Stimulated activated naive B cell treated with anti-CD40 and anti-IgM and Interleukin-4, amounts not matched to agents 10 μg/mL and 1 μg/mL and 100 μg/mL, for 72 hours (primary cell): ENCODE measurements at places on chromosomes 12 and 14.

DNA sequence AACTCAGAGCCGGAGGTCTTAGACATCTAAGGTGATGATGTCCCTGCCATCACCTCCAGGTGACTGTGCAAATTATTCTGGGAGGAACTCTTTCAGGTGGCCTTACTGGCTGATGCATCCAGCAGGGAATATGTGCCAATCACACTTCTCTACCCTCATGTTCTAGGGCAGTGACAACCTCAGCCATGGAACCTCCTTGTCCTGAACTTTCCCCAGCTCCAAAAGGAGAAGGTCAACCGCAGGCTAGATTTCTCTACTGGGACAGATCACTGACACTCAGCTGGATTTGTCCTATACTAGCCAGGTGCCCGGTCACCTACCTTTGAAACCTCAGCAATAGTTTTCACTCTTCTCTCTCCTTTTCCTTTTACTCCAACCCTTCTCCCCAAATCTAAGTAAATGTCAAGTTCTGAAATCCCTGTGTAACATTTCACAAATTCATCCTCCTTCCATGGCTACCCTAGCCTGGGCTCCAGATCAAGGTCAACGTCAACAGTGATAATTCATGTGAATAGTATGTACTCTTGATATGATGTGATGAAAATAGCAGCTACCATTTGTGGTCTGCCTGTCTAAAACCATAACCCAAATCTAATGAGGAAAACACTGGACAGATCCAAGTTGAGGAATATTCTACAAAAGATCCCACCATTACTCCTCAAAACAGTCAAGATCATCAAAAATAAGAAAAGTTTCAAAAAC lies 115.0 kb upstream of the EGLN3 start:
- no peak for DNase-seq

GRCh38 chr14:99628887-99629618 lies 15.9 kb upstream of the HHIPL1 start:
- DNase-seq = peak; percentile 48

GRCh38 chr12:58489394-58489793 lies 430.9 kb downstream of the LRIG3 start:
- no peak for DNase-seq

DNA sequence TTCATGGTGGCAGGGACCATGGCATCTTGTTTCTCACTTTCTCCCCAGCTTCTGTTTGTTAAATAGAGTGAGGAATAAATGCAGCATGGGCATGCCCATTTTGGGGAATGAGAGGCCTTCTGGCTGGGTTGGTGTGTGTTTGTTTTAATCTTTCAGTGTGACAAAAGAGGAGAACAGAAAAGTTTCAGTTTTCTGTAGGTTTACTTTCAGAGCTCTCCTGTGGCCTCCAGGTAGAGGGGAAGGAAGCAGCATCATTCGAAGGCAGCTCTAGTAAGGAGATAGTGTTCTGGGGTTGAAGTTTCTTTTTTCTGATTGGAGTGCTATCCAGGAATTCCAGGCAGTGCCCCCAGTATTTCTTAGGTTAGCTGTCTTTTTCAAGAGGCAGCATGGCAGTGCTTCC lies 15.3 kb downstream of the MSRB3 start:
- DNase-seq = no peak

GRCh38 chr12:71465796-71466195 lies 26.2 kb downstream of the LGR5 start:
- no peak for DNase-seq

- no peak for DNase-seq
Observed at GRCh38 chr12:92690601-92691000, 12.2 kb upstream of the PLEKHG7 start.

- DNase-seq = no peak
Observed at GRCh38 chr14:63840981-63841380, 11.8 kb upstream of the SYNE2 start.

GRCh38 chr12:94963649-94964048 lies 39.8 kb downstream of the NDUFA12 start:
- DNase-seq = no peak

DNA sequence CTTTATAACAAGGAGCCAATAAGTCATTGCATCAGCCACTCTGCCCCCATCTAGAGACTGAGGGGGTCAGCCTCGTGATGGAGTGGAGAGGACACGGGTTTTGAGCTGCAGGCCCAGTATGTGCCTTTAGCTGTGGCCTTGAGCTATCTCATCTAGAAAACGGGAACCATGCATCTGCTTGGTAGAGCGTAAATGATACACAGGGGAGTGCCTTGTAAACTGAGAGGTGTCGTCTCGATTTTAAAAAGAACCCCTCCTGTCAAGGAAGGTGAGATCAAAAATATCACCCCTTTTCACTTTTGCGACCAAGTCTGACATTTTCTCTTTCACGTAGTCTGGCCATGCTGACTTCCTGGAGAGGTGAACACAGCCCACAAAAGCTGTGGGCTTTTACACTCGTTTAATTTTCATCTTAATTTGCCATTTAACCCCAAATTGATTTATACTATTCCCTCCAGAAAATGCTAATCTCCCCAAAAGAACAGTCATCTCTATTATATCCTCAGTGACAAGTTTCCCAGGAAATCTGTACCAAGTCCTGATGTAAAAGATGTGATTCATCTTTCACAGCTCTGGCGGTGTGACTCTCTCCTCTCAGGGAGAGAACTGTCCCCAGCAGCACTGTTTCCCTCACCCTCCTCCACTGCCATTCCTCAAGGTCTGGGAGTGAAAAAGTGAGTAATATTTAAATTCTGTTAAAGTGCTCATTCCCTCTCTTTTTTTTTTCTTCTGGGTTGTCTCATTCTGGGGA lies 30.6 kb downstream of the VCPKMT start:
- DNase-seq = peak; percentile 74

GRCh38 chr12:106246891-106247673 lies 738 bp downstream of the CKAP4 start:
- no peak for DNase-seq

DNA sequence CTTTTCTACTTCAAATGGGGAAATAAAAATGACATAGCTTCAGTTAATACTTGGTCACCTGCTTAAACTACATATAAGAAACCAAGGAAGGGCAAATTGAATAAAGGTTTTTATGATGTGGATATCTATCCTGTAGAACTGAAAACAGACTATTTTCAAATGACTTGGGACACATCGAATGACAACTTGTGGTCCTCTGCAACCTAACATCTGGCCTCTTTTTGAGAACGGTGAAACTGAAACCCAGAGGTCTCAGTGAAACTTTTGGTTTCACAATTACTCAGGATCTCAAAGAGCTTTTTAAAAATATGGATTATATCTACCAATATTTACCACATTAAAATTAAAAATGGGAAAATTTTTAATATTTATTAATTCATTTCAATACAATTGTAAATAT lies 65.2 kb downstream of the PPP2R5E start:
- DNase-seq = no peak

DNA sequence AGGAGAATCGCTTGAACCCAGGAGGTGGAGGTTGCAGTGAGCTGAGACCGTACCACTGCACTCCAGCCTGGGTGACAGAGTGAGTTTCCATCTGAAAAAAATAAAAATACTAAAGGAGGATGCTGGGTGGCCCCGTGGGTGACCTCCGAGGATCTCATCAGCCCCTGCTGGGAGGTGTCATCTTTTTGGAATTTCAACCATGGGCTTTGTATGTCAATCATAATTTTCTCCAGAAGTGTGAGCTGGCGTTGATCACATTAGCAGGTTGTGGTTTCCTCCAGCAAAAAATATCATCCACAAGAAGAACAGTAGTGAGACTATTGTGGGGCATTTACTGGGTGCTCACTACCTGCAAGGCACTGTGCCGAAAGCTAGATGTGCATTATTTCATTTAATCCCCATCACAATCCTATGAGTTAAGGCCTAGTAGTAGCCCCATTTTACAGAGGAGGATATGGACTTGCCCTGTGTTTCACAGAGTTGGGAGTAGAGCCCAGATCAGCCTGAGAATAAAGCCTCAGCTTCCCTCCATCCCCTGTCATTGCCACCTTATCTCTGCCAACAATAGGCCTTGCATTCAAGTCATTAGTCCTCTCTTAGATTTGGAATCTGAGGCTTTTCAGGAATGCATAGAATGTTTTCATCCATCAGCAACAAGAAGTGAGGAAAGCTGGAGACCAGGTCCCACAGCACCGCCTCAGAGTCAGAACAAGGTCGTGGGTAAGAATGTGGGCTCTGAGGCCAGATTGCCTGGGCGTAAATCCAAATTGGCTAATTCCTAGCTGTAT lies 39.8 kb downstream of the SVOP start:
- DNase-seq = no peak

DNA sequence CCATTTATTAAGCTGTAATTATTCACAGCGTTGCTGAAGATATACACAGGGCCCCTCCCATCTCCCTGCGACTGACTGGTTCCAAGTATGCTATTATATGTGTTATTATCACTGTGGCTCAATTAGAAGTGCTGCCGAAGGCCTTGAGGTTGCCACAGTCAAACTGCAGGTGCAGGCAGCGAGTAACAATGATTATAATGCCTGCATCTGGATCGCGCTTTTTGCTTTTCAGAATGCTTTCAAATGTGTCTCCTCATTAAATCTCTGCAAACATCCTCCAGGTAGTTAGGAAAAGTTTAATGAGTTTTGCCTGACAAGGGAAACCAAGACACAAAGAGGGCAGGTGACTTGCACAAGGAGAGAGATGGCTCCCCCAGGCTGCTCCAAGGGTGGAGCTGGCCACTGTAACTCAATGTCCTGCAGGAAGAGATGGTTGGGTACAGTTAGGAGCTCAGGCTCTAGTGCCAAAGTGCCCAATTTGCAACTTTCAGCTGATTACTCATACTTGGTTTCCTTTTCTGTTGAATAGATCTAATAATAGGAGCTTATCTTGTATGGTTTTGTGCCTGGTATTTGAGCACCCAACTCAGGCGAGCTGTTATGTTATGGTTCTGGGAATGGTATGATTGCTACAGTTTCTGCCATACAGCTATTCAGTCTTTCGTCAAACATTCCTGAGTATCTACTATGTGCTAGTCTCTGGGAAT lies 1.7 kb upstream of the SYNE3 start:
- DNase-seq = no peak

- DNase-seq = no peak
Observed at GRCh38 chr12:10771132-10771733, 31.2 kb downstream of the TAS2R7 start.

- no peak for DNase-seq
Observed at GRCh38 chr12:6620885-6621274, 13.7 kb upstream of the CHD4 start.

GRCh38 chr12:105267711-105268110 lies 31.7 kb upstream of the APPL2 start:
- no peak for DNase-seq

DNA sequence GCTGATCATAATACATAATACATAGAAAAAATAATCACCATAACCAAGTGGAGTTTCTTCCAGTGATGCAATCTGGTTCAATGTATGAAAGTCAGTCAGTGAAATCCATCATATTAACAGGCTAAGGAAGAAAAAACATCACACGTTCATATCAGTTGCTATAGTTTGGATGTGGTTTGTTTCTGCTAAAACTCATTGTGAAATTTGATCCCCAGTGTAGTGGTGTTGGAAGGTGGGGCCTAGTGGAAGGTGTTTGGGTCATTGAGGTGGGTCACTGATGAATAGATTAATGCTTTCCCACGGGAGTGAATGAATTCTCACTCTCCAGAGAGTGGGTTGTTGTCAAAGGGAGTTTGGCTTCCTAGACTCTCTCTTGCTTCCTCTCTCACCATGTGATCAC lies 84.6 kb upstream of the PTGDR start:
- DNase-seq = no peak

DNA sequence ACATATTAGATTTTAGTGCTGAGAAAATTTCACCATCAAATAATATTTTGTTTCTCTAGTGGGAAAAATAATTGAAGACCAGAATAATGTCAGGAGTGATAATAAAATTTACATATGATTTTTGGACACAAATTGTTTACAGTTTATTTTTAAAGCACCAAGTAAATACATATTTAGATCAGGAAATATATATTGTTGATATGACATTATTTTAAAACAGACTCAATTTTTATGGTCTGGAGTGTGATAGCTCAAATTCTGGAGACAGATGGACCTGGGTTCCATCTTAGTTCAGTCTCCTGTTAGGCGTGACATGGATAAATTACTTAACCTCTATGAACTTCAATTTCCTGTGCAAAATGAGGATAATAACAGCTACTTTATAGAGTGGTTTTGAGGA lies 135.4 kb downstream of the TPH2 start:
- no peak for DNase-seq

DNA sequence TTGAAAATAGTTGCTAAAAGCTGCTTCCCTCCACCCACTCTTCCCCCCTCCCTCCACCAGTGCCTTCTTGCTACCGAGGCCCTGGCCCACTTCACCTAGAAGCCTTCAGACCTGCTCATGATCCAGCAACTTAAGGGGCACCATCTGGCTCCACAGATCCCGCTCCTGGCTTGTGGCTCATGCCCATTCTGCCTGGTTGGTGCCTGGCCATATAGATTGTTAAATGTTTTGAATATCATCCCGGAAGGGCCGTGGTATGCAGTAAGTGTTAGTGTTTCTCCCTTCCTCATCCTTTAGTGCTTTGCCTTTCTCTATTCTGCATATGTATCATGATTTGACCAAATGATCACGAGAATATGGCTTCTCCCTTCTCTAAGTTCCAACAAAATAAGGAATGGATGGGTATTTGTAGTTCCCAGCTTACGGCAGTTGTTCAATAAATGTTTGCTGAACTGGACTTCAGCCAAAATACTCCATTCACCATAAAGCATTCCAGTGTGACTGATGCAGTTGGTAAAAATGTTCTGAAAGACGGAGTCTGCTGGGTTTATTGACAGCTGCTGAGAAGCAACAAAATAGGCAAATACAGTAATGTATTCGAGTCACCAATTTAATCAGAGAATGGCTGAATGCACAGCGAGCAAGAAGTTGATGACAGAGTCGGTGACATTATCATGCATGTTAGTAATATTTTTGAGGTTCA lies 30.7 kb downstream of the GRIP1 start:
- no peak for DNase-seq

- no peak for DNase-seq
Observed at GRCh38 chr14:92310776-92311375, 12.1 kb upstream of the SLC24A4 start.

DNA sequence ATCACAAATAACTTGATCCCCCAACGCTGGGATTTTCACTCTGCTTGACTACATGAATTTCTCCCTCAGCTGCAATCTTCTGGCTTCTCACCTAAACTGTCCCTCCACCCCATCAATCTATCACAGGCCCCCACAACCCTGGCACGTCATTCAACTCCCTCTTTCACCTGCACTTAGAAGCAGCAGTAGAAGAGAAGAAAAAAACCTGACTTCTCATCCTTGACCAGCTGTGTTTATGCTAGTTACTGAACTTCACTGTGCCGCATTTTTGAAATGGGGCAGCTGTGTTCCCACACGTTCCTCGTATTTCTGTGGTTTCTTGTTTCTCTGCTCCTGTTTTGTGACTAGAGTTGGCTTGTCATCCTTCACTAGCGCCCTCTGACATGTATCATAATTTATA lies 35.0 kb downstream of the ITPR2 start:
- DNase-seq = no peak

- no peak for DNase-seq
Observed at GRCh38 chr14:66398437-66398836, 87.7 kb upstream of the CCDC196 start.

DNA sequence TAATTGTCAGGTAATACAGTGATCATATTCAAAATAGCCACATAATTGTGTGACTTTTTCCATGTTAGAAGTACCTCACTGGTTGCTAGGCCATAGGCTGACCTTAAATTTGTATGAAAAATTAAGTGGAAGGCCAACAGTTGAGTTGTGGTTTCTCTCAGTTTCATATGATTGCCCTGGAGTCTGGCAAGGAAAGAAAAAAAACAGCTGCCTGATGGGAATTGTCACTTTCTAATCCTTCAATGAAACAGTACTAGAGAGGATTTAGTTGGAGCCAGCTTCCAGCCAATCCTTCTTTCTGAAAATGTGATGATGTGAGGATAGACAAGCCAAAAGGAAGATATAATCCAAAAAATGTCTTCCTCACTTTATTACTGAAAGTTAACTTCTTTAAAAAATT lies 113.6 kb downstream of the ALX1 start:
- DNase-seq = no peak
